Stimulated activated CD8-positive, alpha-beta memory T cell treated with anti-CD3 and anti-CD28 coated beads, Interleukin-4, amount 100 ng/mL, for 1 hour (primary cell): ENCODE measurements at places on chromosomes 5 and 9.

GRCh38 chr9:133715295-133715865 is 22.8 kb downstream of the SARDH start:
- DNase-seq = no peak

DNA sequence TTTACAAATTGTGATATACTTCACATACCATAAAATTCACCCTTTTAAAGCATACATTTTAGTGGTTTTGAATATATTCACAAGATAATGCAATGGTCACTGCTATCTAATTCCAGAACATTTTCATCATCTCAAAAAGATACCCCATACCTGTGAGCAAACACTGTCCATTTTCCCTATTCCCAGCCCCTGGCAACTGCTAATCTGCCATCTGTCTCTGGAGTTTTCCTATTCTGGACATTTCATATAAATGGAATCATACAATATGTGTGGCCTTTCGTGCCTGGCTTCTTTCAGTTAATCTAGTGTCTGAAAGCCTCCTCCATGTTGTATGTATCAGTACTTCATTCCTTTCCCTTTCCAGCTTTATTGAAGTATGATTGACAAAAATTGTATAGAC is 14.7 kb downstream of the SNX30 start:
- no peak for DNase-seq

DNA sequence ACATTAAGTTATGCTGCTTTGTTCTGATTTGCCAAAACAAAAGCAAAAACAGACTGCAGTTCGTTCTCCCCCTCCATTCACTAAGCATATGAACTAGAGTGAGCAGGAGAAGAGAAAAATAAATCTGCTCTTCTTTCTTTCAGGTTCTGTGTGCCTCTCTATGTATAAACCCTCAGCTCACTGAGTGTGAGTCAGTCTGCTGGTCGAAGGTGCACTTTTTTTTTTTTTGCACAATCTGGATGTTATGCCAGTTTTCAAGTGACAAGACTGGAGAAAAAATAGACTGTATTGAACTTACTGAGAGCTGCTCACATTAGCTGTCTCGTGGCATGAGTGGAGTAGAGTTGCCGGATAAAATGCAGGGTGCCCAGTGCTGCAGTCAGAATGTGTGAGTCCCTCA is 244.6 kb upstream of the ATP10B start:
- DNase-seq = no peak

DNA sequence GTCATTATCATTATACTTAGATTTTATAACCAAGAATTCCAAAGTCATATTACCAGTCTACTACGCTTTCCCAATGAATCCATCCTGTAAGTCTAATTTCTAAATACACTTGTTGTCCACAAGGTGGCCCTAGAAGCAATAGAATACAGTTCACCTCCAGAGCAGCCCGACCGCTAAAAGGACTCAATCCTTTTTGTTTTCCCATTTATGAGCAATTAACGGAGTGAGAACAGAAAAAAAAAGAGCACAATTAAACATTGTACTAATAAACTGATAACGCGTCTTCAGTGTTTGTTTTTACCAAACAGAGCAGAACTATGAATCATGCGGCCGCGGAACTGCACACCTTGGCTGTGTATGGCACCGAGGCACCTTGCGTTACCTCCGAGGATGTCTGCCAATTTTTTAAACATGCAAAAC is 160.7 kb upstream of the DAPK1 start:
- no peak for DNase-seq

DNA sequence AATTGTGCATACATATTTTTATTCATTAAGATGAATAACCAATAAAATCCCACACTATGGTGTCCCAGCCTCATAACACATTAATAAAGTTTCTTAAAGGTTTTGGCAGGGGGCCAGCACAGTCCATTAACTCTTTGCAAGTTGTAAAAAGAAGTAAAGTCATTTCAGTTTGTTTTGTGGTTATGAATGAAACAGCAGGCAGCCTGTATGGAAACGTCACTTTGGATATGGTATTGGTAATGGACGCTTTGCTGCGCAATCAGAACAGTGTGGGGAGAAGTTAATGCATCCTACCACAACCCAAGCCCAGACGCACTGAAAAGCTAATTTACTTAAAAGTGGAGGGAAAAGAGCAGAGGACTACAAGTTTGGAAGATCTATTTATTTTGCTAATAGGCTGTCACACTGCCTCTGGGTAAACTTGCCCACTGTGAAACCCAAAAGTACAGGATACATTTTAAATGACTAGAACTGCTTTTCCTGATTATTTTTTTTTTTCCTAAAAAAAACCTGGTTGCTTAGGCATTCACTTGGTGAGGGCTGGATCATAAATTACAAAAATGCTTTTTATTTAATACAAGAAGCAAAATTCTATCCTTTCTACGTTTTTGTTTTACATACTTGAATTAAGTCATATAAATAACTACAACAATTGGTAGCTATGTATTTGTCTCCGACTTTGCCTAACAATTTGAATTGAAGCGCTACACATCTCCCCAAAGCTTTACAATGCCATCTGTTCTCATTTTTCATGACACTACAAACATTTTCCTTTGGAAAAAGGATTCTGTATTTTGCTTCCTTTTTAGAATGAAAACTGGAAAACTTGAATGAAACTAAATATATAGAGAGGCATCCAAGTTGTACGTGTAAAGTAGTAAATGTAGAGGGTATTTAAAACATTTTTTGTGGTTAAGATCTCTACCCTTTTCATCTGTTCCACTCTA is 104.3 kb downstream of the NFIB start:
- DNase-seq = no peak
